ENCODE measurements at places on chromosomes 2 and 18.

GRCh38 chr2:241218131-241219029 lies 29.9 kb downstream of the ANO7 start:
- DNase-seq: no peak

GRCh38 chr2:67726416-67726815 lies 329.3 kb downstream of the ETAA1 start:
- DNase-seq: no peak

DNA sequence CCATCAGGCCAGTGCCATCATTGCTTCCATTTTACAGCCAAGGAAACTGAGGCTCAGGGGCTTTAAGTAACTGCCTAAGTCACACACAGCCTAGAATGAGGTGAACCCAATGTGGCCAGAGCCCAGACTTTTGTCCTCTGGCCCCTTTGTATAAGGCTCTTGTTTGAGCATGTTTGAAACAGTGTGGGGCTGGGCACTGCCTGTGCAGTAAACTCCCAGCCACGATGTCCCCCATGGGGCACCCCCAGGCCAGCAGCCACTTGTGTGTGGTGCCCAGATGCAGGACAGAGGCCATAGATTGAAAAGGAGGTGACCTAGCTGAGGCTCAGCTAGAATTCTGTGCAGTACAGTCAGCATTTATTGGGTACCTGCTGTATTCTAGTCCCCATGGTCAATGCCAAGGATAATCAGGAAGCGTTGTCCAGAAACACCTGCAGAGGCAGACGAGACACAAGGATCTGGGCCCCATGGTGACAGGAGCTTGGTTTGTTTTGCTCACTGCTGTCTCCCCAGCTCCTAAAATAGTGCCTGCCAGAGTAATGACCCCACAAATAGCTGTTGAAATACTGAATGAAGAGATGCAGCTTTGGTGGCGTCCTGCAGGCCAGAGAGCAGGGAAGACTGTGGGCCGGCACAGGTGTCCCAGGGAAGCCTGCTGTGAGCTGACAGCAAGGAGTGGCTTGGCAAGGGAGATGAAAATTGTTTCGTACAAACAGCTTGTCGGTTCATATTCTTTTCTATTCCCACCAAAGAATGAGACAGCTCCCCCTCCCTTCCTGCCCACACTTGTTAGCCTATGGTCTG lies 160.7 kb downstream of the LDLRAD4 start:
- DNase-seq: no peak

DNA sequence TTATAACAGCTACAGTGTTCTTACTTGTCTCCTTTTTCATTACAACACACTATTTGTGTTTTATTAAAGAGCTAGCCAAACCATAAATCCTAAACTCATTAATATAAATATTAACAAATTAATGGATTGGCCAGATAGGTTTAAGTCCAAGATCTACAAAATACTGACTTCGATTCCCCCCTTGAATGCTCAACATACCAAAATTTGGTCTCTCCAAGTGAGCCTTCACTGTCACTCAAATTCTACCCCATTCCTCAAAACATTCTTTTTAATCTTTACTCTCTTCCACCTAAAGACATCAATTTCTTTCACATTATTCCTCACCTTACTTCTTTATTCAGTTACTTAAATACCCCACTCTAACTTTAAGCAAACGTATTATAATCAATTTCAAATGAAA lies 281.5 kb downstream of the ICOS start:
- no peak for DNase-seq

DNA sequence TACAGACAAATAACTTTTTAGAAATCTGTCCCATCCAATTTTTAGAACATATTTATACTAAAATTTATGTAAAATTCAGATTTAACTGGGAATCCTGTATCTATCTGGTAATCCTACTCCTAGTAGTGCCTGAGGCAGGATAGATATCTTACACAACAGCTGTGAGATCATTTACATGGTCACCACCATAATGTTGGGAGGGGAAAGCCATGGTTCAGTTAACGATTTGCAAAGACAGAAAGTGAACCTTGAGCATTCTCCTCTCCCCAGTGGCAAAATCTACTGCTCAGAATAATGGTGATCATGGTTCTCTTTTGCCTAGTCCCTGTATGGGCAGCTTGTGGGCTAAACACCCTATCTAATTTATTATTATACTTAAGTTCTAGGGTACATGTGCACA lies 7.7 kb upstream of the TMEM247 start:
- no peak for DNase-seq

DNA sequence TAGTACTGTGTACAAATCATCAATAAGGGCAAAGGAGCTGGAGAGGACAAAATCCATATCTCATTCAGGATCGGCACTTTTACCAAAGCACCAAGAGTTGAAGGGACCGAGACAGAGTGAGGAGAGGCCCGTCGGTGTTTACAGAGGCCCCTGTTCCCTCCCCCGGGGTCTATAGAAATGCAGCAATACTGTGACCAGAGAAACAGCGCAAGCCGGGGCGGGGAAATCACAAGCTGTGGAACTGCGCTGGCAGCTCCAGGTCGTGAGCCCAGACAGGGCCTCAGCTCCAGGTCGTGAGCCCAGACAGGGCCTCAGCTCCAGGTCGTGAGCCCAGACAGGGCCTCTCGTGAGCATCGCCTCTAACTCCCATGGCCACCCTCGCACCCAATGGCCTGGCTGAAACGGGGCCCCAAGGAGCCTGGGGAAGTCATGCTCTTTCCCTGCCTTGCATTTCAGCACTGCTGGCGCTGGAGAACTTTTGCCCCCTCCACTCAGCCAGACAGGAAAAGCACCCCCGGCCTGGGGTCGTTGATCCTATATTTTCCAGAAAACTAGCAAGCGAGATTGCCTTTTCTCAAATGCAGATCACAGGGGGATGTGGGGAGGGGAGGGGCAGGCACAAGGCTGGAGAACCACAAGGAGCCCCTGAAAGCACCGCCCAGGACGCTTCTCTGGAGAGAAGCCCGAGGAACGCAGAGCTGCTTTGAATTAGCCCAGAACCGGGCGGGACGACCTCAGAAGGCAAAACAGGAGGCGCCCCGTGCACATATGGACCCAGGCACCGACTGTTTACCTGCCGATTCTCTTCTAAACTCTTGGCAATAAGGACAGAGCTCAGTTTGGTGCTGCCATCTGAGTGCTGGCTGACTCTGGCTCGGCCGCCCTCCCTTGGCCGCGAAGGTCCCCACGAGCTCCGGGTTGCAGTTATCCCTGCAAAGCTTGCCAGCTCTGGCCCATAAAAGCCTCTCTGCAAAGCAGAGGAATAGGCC lies 223.7 kb downstream of the ACKR3 start:
- DNase-seq: no peak

All from fibroblast of the conjunctiva (primary cell).